Fibroblast of pulmonary artery (primary cell): ENCODE measurements at places on chromosomes 4 and X.

- no peak for DNase-seq
Observed at GRCh38 chrX:18884916-18885315, 99.0 kb downstream of the PHKA2 start.

GRCh38 chrX:155279873-155280272 lies 15.6 kb upstream of the RAB39B start:
- DNase-seq: no peak

- DNase-seq: peak; percentile 96
Observed at GRCh38 chr4:124262211-124263179, 450.0 kb downstream of the ANKRD50 start.

- DNase-seq: no peak
Observed at GRCh38 chr4:75498041-75498440, 16.2 kb downstream of the RCHY1 start.

DNA sequence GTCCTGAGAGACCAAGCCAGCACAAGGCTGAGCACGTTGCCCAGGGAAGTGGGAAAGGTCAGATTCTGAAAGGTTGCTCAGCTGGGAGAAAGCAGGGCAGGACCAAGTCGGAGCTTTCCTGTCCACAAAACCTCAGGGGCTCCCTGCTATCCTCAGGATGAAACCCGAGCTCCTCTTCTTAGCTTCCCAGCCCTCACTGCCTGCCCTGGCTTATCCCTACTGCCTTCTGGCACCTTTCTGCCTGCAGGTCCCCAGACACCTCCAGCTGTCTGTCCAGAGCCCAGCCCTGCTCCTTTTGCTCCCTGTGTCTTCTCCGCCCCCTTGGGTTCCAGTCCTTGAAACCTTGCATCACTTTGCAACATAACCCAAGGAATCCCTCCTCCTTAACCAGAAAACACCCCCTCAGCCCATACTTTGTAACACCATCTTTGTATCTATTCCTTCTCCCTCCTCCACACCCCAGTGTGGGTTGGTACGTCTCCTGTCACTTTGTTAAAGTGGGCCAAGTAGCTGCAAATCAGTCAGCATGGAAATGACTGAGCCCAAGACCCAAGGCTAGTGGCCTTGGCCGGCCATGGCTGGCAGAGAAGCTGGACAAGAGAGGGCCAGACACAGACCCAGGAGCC lies 20.0 kb upstream of the PRRG3 start:
- DNase-seq: no peak

- DNase-seq: no peak
Observed at GRCh38 chr4:162869157-162869556, 297.5 kb downstream of the NAF1 start.

GRCh38 chr4:65482410-65482809 lies 187.9 kb downstream of the EPHA5 start:
- DNase-seq: peak; percentile 42

GRCh38 chr4:10490996-10491395 lies 33.8 kb upstream of the ZNF518B start:
- DNase-seq: no peak

DNA sequence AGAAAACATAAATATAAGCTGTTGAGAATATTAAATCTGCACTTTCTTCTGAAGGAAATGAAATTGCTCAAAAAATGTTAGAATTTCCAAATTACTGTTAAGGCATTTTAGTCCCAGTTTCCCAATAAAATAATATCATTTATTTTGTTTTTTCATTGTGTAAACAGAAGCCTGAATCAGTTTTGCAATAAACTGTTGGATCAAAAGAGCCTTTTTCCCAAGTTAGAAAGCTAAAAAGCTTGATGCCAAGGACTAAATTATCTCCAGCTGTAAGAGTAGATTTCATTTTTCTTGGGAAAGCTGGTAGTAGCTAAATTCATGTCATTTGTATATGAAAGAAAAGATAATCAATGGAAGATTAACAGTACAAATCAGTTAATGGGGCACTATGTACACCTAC lies 95.8 kb downstream of the RNF150 start:
- DNase-seq: no peak

DNA sequence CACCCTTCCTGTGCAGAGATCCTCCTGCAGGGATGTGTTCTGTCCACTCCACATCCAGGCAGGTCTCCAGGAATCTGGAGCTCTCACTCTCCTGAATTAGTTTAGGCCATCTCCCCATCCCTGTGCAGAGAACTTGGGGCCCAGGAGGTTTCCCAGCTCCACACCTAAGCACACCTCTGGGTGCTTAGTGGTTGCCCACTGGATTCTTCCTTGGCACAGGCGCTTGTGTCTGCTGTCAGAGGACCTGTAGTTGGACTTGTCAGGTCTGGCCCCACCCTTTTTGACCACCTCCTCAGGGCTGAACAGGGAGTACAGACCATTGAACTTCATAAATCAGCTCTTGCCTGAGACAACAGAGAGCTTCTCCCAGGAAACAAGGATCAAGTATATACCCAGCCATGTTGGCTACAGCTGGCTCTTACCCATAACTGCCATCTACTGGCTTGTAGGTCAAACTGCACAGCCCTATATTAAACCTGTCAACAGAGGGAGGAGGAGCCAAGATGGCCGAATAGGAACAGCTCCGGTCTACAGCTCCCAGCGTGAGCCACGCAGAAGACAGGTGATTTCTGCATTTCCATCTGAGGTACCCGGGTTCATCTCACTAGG lies 275.5 kb downstream of the PPARGC1A start:
- peak; percentile 58 for DNase-seq

DNA sequence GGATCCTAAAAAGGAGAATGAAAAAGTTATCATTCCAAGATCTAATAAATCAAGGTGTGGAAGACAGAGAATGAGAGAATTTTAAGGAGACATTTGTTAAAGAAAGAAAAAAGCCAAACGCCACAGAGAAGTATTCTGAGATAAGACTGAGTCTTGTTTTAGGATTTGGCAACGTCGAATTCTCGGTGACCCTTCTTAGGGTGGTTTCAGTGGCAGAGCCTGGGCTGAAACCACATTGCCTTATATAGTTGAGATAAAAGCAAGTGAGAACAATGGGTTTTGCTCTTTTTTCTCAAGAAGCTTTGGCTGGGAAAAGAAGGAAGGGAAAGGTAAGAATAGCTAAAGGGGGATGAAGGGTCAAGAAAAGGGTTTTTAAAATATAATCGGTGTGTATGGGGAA lies 209.4 kb downstream of the VEGFC start:
- no peak for DNase-seq

DNA sequence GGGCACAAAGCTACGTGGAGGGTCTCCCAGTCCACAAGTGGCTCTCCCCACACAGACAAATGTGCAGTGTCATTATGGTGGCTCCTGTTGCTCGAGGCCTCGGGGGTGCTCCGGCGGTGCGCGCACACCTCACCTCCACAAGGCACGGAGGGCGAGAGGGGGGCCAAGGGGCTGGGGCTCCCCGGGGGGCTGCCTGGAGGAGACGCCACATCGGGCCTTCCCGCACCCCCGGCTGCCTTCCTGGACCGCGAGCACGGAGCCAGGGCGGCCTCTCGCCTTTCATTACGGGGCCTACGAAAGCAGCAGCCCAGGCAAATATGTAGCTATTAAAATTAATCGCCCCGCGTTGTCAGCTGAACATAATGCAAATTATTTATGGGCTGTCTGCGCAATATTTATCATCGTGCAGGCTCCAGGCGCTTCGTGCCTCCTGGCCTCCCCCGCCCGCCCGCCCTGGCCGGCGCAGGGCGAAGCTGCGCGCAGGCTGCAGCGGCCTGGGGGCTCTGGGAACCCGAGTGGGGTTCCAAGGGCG lies 70.8 kb upstream of the BCOR start:
- DNase-seq: no peak
